NCI-H1694 (cell line): ENCODE measurements at places on chromosomes 4 and X.

DNA sequence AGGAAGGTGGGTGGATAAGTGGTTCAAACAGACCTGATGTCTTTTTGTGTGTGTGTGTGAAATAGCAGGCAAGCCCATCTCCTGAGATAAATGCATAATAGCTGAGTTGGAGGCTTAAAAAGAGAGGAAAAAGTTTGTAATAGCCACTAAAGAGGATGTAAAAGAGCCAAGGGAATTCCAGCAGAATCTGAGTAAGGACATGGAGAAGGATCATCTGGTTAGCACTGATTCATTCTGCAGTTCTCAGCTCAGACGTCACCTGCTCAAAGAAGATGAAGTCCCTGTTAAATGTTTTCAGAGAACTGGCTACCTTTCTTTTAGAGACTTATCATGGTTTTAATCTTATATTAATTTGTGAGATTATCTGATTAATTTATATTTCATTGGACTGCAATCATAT lies 21.0 kb upstream of the IL13RA2 start:
- DNase-seq: no peak

GRCh38 chrX:115630204-115630603 lies 69.2 kb downstream of the PLS3 start:
- no peak for DNase-seq

DNA sequence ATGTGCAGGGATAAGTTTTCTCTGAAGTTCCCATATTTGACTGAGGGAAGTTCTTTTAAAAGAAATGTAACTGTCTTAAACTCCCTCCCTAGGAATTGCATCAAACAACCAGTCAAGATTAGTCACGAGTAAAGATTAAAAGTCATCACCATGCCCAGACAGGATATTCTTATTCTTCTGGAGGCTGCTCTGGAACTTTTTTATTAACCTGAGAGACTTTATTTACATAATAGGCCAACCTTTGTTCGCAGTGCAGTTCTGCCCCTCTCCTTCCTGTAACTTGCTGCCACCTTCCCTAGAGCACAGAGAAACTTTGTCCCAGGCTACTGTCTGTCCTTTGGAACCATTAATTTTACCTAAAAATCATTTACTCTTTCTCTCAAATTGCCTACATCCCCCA lies 9.8 kb upstream of the HERC3 start:
- no peak for DNase-seq

DNA sequence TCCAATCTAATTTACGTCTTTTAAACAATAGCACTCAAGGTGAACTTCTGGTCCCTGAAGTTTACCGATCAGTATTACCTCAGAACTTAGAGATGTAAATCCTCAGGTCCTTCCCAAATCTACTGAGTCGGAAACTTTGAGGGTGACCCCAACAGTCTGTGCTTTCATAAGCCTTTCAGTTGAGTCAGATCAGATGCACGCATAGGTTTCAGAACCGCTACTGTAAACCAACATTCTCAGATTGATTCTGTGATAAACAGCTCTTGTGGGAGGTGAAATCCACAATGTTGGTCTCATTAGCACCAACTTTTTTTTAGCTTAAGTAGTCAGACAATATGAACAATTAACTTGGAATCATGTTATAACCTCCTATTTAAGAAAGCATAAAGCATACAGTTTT lies 86.0 kb downstream of the WWC2 start:
- DNase-seq: no peak

DNA sequence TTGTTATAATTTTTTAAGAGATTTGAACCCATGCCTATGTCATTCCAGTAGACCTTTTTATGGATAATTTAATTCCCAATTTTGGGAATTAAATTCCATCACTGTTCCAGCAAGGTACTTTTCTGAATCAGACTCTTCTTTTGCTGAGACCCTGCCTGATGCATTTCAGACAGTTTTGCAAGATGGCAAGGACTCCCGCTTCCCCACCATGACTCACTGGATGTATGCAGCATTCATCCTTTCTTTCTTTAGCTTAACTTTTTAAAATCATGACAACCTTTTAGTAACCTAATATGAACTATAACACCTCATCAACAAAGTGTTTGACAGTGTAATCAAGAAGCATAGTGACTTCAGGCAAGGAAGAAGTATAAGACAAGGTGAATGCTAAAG lies 178.1 kb upstream of the LEF1 start:
- no peak for DNase-seq

DNA sequence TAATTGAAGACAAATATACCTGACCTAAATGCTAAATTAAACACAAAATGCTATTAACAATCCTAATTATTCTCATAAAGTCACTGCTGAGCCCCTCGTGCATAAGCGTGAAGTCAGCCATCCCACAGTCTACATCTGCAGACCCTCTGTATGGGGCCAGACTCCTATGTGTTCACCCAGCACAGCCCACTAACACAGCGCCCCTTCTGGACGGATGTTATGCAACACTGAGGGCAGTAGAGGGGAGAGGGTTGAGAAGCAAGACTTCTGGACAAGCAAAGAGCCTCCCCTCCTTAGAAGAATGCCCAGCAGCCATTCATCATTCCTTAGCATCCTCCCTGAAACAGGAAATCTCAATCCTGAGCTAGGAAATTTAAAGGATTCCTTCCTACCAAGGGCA lies 7.9 kb downstream of the TRPC3 start:
- no peak for DNase-seq
